Activated CD4-positive, alpha-beta T cell treated with anti-CD3 and anti-CD28 coated beads for 1 hour (primary cell): ENCODE measurements at places on chromosomes 6 and 20.

DNA sequence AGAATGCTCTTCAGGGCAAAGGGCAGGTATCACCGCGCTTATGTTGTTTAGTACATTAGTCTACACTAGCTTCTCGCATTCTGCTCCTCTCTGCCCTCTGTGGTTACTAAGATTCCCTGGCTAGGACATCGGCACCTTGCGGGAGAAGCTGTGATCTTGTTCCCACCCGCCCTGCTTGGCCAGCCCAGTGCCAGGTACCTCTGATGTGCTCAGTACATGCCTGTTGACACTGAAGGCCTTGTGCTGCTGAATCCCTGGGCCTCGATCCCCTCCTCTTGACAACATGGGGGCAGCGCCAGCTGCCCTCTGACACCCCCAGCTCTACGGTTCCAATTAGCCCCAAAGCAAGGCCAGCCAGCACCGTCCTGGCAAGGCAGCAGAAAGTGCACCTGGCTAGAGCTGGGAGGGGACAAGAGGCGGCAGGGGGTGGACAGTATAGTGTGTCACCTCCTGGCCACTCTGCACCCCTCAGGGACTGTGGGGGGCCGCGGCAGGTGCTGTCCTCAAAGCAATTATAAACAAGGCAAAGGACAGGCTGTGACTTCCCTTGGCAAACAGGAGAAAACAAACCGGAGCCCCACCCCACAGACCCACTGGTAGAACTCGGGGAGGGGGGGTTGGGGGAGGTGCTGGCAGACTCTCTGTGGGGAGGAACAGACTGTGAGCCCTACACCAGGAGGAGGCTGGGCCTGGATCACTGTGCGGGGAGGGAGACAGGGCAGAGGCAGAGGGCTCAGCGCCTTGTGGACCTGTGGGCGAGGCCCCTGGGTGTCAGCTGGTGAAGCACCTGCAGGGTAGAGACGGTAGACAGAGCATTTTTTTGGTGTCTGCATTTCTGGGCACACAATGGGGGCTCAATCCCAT lies 7.1 kb downstream of the TFEB start:
- no peak for DNase-seq

DNA sequence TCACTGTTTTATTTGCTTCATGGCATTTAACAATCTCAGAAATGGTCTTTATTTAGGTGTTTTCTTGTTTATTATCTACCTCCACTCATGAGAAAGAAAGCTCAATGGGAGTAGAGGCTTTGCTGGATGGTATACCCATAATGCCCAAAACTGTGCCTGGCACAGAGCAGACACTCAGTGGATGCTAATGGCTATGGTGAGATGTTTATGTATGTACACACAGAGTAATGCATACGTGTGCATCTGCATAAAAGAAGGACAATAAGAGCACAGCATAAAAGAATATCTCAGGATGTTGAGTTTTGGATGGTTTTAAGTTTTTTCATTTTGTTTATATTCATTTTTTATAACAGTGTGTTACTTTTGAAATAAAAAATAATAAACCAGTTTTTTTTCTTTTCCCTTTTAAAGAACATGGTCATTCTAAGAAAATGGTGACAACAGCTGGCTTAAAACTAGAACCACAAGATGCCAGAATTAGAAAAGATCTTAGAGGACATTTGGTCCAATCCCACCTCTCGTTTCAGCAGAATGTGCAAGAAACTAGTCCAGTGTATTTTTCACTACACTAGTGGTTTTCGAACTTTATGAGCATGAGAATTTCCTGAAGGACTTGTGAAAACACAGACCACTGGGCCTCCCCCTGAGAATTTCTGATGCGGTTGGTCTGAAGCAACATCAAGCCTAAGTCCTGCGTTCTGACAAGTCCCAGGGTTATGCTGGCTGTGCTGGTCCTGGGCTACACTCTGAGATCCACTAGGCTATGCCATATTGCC lies 131.9 kb downstream of the FYN start:
- no peak for DNase-seq

GRCh38 chr6:122202576-122203137 lies 196.8 kb upstream of the HSF2 start:
- DNase-seq = no peak

- no peak for DNase-seq
These were observed 52.7 kb upstream of the PTGIS start for GRCh38 chr20:49620364-49621240.

- DNase-seq = no peak
These were observed 72.0 kb downstream of the BLOC1S5 start for GRCh38 chr6:7992002-7992815.

- DNase-seq = no peak
These were observed 6.9 kb downstream of the SESN1 start for GRCh38 chr6:109087661-109088264.

DNA sequence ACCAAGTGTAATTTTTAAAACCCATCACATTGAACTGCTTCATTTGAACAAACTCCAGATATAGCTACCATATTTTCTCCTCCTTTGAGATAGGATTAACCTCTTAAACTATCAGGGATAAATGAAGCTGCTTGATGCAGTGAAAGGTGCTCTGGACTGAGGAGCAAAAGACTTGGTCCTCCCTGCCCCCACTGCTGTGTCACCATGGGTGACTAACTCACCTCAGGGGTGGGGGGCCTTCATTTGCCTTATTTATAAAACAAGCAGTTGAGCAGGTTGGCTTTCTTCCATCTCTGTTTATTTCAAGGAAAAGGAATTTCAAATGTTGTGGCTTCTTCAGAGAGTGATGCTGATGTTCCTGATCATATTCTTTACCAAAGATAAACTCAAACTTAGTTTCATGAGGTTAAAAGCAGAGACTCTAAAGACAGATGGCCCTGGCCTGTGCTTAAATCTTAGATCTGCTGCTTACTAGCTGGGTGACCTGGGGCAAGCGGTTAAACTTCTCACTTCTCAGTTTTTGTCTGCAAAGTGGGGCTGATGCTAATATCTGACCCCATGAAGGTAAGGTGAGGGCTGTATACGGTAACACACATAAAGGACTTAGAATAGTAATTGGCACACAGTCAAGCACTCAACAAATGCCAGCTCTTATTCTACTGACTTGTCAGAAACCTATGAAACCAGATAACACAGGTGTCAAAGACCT lies 50.5 kb downstream of the FHL5 start:
- DNase-seq = no peak

DNA sequence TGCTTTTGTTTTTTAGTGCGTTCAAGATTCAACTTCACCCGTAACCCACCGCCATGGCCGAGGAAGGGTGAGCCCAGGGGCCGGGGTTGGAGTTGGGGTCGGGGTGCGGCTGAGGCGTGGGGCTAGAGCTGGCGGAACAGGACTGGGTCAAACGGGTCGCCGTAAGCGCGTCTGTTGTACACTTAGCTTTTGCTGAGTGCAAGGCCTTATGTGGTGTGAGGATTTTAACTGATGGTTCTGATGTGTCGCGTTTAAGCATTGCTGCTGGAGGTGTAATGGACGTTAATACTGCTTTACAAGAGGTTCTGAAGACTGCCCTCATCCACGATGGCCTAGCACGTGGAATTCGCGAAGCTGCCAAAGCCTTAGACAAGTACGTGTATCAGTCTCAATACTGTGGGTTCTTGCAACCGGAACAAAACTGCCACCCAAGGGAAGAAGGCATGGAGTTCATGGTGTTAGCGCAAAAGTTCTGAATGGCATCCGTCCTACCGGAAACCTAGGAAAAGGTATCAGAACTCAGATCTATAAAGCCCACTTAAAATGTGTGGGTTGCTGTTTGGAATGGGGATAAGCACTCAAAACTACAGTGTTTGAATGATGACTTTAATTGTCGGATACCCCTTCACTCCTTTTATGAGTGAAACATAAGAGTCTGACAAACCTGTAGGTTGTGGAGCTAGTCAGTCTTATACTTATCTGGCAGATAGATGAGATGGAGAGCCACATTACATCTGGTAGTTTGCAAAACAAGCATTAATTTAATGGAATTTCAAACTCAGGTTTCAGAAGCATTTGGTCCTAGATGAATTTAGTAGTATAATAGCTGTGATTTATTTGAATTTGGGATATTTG lies 574 bp downstream of the RPS12 start:
- DNase-seq = no peak

GRCh38 chr6:69019832-69020231 lies 384.8 kb downstream of the ADGRB3 start:
- DNase-seq = no peak

GRCh38 chr6:108755257-108756240 lies 92.7 kb upstream of the ARMC2 start:
- DNase-seq = no peak

GRCh38 chr6:82006027-82006738 lies 241.4 kb downstream of the IBTK start:
- DNase-seq = no peak

- no peak for DNase-seq
These were observed 7.3 kb upstream of the SIRPG start for GRCh38 chr20:1664911-1665310.

GRCh38 chr6:13286181-13286580 lies 42.2 kb downstream of the TBC1D7 start:
- DNase-seq = no peak

GRCh38 chr6:98576791-98577190 lies 257.6 kb upstream of the POU3F2 start:
- DNase-seq = no peak
